ENCODE measurements at places on chromosomes 1 and 21. TPM values are rescaled to one million over a fixed set of nuclear protein-coding genes. Genes with fewer than 3 reads are reported as not detected.

- peak; percentile 80 for DNase-seq
Observed at GRCh38 chr1:30816211-30817076, 58.9 kb upstream of the LAPTM5 start.

The ADAR gene
- 83.9 TPM for total RNA-seq

The SPATA21 gene
- total RNA-seq: not detected

DNA sequence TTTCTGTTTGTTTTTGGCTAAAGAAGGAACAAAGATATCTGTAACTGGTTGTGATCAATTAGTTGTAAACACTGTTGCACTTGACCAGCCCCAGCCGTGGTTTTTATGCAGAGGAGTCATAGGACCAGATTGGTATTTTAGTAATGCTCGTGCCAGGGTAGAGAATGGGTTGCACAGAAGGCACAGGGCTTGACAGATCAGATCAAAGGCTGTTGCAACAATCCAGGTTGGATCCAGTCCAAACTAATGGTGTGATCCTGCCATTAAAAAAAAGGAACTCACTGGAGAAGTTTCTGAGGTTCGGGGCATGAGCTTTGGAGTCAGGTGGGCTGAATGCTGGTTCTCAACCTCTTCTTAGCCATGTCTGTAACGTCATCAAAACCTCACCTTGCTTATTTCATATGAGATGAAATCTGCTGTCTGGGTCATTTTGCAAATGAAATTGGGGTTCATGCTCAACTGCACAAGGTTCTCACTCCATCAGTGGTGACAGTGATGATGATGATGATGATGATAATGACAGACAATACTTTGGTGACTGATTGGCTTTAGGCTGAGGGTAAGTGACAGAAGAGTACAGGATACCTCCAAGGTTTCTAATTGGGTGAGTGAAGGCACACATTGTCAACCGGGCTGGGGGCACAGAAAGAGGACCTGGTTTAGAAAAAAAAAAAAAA is 43.1 kb downstream of the ZNF281 start:
- DNase-seq: no peak

GRCh38 chr1:93042187-93043056 is 36.7 kb upstream of the MTF2 start:
- DNase-seq: no peak

All from adrenal gland (tissue), 19 donors.